ENCODE measurements at places on chromosomes 2 and 18.

DNA sequence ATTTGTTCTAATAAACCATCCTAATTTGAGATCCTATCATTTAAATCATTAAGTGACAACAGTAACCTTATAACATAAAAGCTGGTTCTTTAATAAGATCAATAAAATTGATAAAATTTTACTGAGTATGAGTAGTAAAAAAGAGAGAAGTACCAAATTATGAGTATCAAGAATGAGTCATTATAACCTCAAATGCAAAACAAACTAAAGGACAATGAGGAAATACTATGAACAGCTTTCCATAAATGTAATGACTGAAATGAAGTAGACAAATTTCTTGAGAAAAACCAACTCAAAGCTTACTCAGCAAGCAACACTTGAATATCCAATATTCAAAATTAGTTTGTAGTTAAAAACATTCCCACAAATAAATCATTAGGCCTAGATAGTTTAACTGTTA, 433.0 kb downstream of the ZEB2 start:
- DNase-seq: no peak

GRCh38 chr2:176173567-176174381, 14.7 kb upstream of the HOXD1 start:
- DNase-seq: no peak

GRCh38 chr2:216017365-216017764, 4.0 kb upstream of the MREG start:
- DNase-seq: no peak

DNA sequence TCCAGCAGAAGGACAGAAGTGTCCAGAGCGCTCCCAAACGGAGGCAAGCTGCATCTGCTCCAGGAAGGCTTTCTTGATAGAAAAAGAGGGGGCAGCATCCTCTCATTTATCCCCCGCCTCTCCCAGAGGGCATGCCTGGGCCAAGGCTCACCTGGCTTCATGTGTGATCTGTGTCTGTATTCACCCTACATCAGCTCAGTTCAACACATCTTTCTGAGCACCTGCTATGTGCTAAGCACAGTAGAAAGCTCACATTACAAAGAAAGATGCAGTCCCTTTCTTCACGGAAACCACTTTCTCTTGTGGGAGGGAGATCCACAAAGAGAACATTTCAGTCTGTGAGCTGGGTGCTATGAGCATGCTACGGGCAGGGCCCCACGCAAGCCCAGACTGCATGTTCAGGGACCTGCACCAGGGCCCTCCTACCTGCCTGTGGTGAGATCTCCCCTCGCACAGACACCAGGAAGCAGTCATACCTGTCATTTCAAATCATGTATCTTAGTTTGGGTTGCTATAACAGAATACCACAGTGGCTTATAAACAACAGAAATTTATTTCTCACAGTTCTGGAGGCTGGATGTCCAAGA, 90.7 kb downstream of the PDCL3 start:
- DNase-seq: no peak

- DNase-seq: no peak
Observed at GRCh38 chr2:43221763-43222474, 4.5 kb downstream of the ZFP36L2 start.

- no peak for DNase-seq
Observed at GRCh38 chr2:156695020-156695419, 258.8 kb downstream of the GPD2 start.

- DNase-seq: no peak
Observed at GRCh38 chr2:178908810-178909209, 101.6 kb upstream of the TTN start.

- no peak for DNase-seq
Observed at GRCh38 chr2:234772733-234773060, 179.1 kb upstream of the SH3BP4 start.

GRCh38 chr2:11711354-11711716, 35.1 kb upstream of the LPIN1 start:
- no peak for DNase-seq

DNA sequence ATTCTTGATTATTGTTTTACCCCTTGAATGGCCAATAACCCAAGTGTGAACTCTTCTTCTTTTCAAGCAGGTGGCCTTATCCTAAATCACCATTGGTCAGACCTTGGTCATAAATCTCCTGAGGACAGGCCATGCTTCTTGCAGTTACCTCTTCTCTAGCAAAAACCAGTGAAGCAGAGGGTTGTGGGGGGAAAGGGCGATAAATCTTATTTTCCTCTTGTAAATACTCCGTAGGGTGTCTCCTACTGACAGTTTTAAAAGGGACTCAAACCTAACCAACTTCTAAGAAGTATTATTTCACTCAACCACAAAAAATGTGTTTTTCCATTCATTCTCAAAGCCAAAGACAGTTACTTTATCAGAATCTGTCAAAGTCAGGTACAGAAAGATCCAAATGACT, 168.1 kb upstream of the RMP24 start:
- no peak for DNase-seq

GRCh38 chr2:55009277-55010060, 40.8 kb downstream of the RTN4 start:
- no peak for DNase-seq

- DNase-seq: no peak
Observed at GRCh38 chr2:71455741-71456569, 2.6 kb downstream of the DYSF start.

DNA sequence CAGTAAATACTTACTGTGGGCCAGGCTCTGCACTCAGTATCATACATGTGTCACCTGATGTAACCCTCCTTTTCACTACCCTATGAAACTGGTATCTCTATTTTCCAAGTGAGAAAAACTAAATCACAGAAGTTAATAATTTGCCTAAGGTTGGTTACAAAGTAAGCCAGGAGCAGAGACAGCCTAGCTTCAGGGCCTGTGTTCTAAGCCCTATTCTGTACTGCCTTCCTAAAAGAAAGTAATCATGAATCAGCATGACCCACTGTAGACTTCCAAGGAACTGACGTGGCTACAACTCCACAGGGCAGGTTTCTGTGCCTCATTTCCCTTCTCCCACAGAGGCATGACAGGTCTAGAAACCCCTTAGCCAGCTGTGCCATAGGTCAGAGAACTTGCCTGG, 14.3 kb downstream of the ZNF142 start:
- no peak for DNase-seq

DNA sequence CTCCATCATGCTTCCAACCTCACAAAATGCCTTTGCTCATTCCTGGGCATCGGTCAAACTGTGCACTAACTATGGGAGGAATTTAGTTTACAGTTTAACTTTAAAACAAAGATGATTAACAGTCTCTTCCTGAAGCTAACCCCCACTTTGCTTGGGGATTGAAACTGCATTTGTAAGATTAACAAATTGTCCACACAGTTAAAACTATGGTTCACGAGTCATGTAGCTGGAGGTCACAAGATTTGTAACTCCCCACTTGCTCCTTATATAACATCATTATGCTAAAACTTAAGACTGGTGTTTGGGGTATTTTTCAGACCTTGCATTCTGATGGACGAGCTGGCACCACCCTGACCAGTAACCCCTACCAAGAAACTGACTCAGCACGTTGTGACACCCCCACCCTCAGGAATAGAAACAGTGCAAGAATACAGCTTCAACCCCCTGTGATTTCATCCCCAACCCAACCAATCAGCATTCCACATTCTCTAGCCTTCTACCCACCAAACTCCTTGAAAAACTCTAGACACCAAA, 252.3 kb downstream of the MBD5 start:
- no peak for DNase-seq

- no peak for DNase-seq
Observed at GRCh38 chr2:222992137-222992536, 59.9 kb upstream of the KCNE4 start.

DNA sequence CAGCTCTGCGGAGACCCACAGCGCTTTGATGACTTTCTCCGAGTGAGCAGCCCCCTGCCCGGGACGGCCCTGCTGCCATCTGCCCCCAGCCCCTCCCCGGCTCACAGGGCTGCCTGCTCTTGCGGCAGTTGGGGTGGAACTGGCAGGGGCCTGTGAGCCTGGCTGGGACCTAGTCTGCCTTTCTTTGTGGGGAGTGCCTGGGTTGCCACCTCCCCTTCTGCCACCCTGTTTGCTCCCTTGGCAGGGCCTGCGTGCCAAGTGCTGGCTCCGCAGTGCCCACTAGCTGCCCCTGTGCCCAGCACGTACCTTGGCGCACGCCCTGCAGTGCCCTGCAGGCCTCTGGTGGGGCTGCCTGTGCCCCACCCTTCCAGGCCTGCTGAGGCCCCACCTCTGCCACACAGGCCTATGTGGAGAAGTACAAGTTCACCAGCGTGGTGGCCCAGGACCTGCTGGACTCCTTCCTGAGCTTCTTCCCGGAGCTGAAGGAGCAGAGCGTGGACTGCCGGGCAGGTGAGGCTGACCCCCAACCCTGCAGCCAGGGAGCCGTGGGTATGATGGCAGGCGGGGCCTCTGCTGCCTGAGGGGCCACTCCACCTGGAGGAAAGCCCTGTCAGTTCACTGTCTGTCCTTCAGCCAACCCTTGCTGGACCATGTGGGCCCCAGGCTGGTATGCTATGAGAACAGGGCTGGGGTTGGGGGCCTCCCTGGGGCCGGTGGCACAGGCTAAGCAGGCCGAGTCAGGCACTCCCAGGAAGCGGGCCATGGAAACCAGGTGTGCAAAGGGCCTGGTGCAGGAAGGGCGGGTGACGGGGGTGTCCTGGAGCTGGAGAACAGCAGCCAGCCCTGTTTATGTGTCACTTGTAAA, 7.0 kb downstream of the RNPEPL1 start:
- DNase-seq: no peak

- DNase-seq: no peak
Observed at GRCh38 chr2:235500110-235500760, 6.4 kb downstream of the AGAP1 start.

All from activated T-cell treated with anti-CD3 and anti-CD28 coated beads for 1 hour (primary cell).